ENCODE measurements at places on chromosomes 1 and 21.

GRCh38 chr1:24694380-24694843 lies 50.8 kb upstream of the CLIC4 start:
- DNase-seq = no peak

DNA sequence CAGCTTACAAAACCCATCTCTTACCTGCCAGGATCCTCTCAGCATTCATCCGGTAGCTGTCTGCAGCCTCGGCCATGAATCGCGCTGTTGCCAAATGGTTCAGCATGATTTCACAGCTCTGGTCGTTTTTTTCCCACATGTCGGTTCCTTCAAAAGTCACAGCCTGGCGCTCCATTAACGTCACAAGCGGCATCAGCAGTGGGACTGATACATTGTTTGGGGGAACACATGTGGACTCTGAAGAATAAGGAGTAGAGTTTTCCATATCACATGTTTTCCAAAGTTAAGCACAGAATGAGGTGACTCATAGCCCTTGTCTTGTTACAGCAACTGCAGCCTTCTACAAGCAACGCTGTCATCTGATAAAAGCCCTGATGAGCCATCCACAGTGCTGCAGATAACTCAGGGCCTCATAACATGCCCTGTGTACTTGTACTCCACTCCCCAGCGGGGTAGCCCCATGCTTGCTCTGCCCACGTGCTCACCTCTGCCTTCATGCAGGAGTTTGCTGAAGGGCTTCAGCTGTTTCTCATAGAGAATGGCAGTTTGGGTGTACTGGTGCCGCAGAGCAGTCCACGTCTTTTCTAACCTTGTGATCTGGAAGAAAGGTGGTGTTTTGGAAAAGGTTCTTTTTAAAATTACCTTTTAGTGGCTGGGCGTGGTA lies 114.2 kb downstream of the BCAR3 start:
- DNase-seq = no peak

DNA sequence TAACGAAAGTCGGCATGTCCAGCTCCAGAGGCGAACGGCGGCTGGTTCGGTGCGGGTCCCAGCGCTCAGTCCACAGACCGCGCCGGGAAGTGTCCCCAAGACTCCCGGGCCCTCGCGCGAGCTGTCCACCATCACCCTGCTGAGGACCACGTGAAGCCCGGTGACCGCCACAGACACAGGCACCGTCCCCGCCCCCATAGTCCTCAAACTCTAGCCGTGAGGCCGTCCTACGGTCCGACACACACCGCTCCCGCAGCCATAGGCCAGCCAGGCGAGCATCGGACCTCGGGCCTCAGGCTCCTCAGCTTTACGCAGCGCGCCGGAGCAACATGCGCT lies 535 bp downstream of the SETD4 start:
- DNase-seq = no peak

DNA sequence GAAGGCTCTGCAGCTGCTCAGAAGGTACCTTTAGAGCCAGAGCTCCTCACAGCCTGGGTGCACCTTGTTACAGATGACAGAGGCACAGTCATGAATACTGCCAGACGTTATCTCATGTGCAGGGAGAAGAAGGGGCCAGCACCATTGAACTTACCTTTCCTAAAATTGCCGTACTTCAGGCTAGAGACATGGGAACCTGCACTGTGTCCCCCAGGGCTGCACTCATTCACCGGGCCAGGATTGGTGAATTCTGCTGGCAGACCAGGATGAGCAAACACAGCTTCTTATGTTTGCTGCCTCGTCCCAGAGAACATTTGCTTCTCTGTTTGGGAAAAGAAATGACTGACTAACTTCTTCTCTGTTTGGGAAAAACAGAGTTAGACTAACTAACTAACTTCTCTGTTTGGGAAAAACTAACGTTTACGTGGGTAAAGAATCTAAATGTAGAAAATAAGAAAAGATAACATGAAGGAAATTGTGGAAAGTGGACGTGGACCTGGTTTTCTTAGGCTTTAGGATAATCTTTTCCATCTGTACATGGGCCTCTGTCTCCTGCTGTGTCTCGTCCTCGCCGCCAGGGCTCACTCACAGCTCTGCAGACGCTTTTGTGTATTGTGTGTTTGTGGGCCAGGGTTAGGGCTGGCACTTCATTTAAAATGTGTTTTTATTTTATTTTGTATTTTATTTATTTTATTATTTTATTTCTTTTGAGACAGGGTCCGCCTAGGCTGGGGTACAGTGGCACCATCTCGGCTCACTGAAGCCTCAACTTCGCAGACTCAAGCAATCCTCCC lies 9.9 kb downstream of the OBSCN start:
- DNase-seq = no peak

- DNase-seq = peak; percentile 54
Observed at GRCh38 chr1:20588634-20589225, at the start of gene CDA. Gene CDA (plus strand): TSS chr1:20589097. CDS start chr1:20589130, 33 bp downstream.

DNA sequence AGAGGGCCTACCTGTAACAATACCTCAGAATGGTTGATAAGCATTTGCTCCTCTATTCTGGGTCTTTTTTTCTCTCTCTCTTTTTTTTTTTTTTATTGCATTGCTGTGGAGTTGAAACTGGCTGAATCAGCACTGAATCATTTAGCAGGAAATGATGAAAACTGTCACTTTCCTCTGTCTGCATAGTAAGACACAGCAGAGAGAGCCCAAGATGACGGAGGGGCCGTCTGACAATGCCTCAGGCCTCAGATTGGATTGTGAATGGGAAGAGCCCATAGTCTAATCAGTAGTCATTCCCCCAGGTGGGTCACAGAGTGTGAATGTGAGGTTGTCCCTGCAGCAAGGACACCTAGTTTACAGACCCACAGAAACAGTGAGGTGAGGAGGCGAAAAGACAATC lies 193.2 kb upstream of the PLXNA2 start:
- no peak for DNase-seq

- DNase-seq = no peak
Observed at GRCh38 chr1:117143172-117143571, 21.6 kb upstream of the TRIM45 start.

DNA sequence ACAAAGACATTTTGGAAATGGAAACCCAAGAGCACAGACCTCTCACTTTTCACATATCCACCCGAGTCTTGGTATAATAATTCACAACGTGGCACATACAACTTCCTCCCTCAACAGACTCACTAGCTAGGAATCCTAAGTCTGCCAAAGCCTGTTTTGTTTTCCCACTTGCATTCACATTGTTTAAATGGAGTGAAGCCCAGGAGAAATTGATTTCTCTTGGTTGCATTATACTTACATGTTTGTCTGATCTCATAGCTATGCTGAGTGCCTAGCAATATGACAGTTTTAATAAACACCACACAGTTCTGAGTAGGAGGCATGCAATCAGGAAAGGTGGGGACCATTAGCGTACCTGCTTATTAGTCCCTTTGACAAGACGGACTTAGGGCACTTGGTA lies 348.6 kb upstream of the ADGRL4 start:
- no peak for DNase-seq

DNA sequence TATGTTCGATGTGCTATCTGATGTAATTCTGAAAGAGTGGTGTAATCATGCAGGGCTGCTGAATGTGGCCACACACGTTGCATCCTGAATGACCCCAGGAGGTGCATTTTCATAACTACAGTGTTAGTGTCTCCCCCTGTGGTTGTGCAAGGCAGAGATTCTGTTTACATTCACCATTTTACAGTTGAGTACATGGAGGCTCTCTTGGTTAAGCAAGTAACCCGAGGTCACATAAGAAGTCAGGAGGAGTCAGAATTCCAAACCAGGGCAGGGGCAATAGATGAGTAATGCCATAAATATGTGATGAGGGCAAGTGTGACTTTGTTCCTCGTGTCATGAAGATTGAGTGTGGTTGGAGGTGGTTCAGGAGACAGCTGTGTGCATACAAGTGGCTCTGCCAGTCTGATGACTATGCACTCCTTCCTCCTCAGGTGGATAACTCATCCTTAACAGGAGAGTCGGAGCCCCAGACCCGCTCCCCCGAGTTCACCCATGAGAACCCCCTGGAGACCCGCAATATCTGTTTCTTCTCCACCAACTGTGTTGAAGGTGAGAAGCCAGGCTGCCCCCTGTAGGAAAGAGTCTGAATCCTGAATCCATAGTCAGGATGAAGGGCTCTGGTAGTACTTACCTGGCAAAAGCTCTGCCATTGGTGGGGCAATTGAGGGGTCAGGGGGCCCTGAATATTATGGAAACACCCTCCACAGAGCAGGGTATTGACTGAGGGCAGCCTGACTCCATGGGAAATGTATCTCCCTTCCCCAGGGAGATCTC lies 9.3 kb downstream of the ATP1A2 start:
- no peak for DNase-seq

DNA sequence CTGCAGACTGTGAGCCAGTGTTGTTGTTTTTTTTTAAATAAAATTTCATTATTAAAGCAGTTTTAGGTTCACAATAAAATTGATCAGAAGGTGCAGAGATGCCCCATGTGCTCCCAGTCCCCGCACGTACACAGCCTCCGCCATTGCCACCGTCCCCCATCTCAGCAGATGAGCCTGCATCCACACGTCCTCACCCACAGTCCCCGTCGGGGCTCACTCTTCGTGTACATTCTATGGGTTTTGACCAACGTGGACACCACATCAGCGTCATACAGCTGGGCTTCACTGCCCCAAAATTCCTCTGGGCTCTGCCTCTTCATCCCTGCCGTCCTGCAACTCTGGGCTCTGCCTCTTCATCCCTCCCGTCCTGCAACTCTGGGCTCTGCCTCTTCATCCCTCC lies 11.6 kb upstream of the ARHGEF16 start:
- DNase-seq = no peak

- DNase-seq = no peak
Observed at GRCh38 chr1:117652421-117652820, 46.6 kb downstream of the TENT5C start.

DNA sequence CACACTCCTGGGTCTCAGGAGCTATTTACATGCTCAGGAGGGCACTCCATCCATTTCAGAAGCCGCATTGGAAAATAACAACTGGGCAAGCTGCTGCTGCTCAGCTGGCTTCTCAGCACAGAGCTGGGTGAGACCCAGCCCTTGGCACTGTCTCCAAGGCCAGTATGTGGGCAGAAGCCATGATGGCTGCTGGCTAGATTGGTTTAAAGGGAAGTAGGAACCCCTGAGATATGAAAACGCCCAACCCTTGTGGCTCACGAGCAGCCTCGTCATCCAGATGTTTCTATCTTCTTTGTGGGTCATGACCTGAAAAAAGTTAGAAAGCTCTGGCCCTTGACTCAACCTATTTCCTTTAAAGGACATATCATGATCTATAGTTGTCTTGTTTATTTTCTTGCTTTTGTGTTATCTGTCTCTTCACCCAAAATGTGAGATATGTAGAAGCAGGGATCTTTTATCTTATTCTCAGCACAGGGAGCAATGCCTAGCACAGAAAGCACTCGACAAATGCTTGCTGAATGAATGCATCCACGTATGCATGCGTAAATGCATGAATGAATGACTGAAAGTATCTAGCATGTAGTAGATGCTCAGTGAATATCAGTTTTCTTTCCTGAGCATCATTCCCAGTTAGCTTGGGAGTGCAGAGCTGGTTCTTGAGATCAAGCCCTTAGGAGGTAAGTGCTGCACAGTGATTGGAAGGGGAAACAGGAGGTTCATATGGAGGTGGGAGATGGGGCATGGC lies 11.6 kb downstream of the MYBPH start:
- no peak for DNase-seq

DNA sequence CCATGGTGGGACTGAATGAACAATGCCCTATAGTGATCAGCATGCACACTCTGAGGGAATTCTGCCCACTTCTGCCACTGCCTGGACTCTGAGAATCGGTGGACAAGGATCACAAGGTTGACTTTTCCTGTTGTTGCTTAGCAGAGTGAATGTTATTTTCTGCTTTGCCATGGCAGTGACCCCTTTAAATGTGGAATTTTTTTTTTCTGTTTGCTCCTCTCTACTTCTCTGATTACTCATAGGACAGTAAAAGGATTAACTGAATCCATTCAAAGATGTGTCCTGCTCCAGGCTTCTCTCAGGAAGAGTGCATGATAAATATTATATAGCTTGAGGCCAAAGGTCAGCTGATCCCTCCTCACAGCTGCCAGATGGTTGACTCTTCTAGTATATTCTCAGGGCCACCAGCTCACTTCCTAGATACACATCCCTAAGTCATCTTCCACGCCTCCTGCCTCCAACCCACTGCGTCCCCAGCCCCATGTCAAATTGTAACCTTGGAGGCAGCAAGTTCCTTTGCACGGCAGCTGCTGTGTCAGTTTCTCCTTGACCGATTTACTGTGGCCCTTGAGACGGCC lies 74.0 kb upstream of the RALGPS2 start:
- no peak for DNase-seq

DNA sequence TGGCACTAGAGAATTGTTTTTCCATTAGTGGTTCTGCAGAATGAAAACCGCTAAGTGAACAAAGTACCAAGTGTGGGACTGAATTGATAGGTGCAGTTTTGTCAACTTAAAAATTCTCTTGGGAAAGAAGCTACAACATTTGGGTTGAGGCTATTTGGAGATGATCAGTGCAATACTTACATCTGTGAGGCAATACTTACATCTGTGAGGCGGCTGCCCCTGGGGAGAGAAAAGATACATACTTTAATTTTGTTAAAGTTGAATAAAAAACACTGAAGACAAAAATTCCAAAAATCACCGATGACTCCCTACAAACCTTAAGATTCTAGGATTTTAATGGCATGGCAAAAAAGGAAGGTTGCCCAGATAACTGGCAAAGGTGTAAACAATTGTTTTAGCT lies 1.7 kb downstream of the CFAP410 start:
- no peak for DNase-seq

DNA sequence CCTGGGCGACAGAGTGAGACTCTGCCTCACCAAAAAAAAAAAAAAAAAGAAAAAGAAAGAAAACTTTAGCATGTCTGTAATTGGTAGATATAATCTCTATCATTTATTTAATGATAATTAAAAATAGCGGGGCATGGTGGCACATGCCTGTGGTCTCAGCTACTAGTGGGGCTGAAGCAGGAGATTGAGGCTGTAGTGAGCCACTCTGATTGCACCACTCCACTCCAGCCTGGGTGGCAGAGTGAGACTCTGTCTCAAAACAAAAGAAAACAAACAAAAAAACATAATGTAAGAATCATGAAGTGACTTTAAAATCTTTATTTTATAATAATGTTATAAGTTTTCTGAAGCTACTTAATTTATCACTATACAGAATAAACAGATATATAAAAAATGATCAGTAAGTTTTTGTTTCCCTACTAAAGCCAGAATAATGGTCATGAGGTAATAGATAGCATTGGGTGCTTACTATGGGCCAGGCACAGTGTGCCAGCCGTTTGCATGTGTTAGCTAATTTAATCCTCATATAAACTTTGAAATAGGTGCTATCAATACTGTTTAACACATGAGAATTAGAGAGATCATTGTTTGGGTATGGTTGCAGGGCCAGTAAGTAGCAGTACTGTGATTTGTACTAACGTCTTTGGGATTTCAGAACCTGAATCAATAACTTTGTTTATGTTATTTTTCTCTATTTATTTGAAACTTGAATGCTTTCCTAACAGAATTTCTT lies 23.8 kb downstream of the CLIC4 start:
- DNase-seq = no peak

- DNase-seq = no peak
Observed at GRCh38 chr1:45924736-45925135, 121.3 kb downstream of the MAST2 start.

Data from GM23338 (cell line).